ENCODE measurements at places on chromosomes 7 and 10.
A peak's percentile ranks its signal among the peaks of the same experiment; 100 is the strongest.

- DNase-seq, result peak; percentile 19
Measured at GRCh38 chr10:6176691-6177231, 26.0 kb upstream of the PFKFB3 start.

DNA sequence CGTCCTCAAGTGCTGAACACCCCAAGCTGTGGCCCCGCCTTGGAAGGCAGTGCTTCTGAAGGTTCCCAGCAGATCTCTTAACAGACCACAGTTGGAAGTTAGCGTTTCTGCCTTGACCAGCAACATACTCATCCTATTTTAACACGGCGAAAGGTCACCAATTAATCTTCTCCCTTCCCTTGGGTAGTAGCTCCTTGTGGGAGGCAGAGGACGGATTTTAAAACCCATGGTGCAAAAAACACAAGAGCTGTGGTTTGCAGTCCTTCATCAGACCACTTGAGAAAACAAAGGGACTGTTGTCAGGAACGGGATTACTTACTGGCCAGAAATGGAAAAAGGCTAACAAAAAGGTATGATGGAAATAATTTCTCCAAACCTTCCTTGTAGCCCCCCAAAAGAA lies 87.3 kb downstream of the BEND7 start:
- DNase-seq, result no peak

DNA sequence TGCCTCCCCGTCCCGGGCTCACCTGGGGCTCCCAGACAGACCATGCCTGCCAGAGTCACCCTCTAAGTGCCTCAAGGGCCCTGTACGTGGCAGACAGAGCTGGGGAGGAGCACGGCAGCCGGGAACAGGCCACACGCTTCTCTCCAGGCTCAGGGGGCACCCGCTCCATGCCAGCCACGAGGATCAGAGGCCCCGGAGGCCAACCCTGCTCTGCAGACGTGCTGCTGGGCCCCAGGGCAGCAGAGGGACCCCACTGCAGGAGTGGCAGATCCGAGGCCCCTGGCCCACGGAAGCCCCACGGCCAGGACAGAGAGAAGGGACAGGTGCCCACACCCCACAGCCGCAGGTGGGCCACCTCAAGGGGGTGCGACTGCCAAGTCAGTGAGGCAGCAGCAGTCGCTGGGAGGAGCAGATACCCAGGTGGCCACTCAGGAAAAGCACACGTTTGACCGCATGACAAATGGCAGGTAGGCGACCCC lies 58.4 kb upstream of the TNRC18 start:
- DNase-seq, result no peak

DNA sequence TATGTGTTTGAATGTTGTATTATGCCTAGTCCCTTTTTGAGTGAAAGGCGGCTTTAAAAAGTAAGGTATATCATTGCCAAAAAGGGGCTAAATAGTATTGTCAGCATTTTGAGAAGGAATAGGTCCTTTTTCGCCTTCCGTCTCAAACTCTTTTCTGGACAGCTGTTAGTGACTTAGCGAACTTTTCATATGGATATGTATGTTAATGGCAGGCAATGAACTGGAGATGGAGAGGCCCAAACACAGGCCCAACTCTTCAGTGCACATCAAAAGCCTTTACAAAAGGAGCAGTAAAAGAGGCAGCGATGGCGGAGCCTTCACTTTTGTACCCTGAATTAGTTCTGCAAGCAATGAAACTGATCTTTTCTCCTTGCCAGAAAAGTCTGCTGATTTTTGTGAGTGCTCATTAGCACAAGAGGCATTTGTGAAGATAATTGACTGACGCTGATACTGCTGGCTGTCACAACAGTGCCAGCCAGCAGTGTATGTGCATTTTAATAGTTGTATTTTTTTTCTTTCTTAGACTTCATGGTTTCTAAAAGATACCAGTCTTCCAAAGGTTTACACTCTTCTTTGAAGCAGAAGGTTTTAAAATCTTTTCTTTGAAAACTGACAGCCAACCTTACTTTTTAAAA lies 243.7 kb upstream of the SP8 start:
- DNase-seq, result no peak

GRCh38 chr10:59287587-59288255 lies 74.6 kb downstream of the FAM13C start:
- DNase-seq, result no peak

GRCh38 chr7:122457969-122458368 lies 153.4 kb upstream of the FEZF1 start:
- DNase-seq, result no peak

GRCh38 chr7:90081621-90082020 lies 72.6 kb upstream of the STEAP1 start:
- DNase-seq, result no peak

GRCh38 chr10:130656582-130657133 lies 520.5 kb downstream of the GLRX3 start:
- no peak for DNase-seq

DNA sequence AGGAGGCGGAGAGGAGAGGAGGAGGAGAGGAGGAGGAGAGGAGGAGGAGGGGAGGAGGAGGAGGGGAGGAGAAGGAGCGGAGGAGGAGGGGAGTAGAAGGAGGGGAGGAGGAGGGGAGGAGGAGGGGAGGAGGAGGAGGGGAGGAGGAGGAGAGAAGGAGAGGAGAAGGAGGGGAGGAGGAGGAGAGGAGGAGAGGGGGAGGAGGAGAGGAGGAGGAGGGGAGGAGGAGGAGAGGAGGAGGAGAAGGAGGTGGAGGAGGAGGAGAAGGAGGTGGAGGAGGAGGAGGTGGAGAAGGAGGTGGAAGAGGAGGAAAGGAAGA lies 15.5 kb upstream of the CRCP start:
- no peak for DNase-seq

- DNase-seq, result no peak
Measured at GRCh38 chr10:43083764-43084163, 6.9 kb downstream of the RET start.

GRCh38 chr10:124529661-124530214 lies 68.1 kb downstream of the LHPP start:
- DNase-seq, result no peak

- DNase-seq, result no peak
Measured at GRCh38 chr7:22860784-22861482, 38.3 kb upstream of the TOMM7 start.

GRCh38 chr10:4503076-4503475 lies 322.9 kb upstream of the AKR1E2 start:
- DNase-seq, result peak; percentile 43

DNA sequence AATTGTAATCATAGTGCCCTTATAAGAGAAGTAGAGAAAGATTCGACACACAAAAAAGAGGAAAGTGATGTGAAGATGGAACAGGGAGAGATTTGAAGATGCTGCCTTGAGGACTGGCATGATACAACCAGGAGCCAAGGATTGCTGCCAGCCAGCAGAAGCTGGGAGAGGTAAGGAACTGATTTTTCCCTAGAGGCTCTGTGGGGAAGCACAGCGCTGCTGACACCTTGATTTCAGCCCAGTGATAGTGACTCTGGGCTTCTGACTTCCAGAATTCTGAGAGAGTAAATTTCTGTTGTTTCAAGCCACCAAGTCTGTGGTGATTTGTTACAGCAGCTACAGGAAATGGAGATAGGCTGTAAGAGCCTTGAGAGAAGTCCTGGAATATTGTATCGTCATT lies 98.2 kb downstream of the RAB11FIP2 start:
- no peak for DNase-seq

- DNase-seq, result no peak
Measured at GRCh38 chr10:57992321-57993077, 275.2 kb downstream of the IPMK start.
